Right hindlimb (tissue), 1 donor: ENCODE measurements at places on chromosomes 4 and X.
A peak's percentile ranks its signal among the peaks of the same experiment; 100 is the strongest.

DNA sequence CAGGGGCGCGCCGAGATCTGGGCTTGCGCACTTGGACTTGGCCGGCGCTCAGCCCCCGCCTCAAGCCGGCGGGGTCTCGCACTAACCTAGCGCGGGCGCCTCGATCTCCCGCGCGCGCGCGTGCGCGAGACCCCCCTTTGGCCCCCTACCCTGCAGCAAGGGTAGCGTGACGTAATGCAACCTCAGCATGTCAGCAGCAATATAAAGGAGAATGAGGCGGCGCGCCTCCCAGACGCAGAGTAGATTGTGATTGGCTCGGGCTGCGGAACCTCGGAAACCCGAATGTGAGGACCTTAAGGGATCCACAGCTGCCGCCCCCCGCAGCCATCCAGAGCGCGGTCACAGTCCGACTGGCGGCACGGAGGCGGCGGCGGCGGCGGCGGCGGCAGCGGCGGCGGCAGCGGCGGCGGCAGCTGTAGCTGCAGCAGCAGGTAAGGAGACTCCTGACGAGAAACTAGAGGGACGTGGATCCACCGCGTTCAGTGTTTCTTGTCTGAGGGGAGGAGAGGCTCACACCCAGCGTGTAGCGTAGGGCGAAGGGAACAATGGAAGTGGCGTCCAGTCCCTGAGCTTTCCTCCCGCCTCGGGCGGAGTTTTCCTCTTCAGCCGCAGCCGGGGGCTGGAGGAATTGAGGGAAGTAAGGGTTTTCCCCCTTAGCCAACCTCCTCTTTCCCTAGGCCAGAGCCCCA, at the start of the genes SATL1 and ZNF711:
Gene SATL1 (minus strand): TSS at position 19 of the 689 bp plus-strand sequence. CDS start 134,811 bp downstream, outside the sequence.
Gene ZNF711 (plus strand): TSS at position 231 of the 689 bp plus-strand sequence. CDS start 3,582 bp downstream, outside the sequence.
- peak; percentile 89 for DNase-seq

GRCh38 chr4:120354381-120354780, 287.7 kb upstream of the MAD2L1 start:
- DNase-seq, result no peak

- no peak for DNase-seq
These were observed 38.7 kb upstream of the DCLK2 start for GRCh38 chr4:150039274-150040127.

DNA sequence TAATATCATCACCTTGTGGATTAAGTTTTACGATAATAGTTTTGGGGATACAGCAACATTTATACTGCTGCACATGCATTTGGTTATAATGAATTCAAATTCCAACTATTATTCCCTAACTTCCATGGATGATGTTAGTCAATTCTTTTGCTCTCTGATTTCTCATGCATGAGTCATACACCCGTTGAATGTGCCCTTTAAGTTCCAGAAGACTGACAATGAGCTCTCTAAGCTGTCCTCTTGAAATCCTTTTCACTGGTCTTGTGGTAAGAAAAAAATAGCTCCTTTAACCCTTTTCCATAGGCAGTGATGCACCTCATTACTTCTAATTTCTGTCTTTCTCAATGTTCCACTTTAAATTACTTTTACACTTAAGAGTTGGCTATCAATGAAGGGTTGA, 1095.2 kb upstream of the POU3F4 start:
- no peak for DNase-seq

GRCh38 chr4:46937493-46937892, 28.4 kb upstream of the COX7B2 start:
- DNase-seq, result no peak
